Cardiac muscle cell (in vitro differentiated cells and primary cell): ENCODE measurements at places on chromosomes 13 and 19. TPM values are rescaled to one million over a fixed set of nuclear protein-coding genes. Genes with fewer than 3 reads are reported as not detected.

The CEACAM7 gene
- not detected in 2 replicates for total RNA-seq

The KLF5 gene
- total RNA-seq: 0.18 and 0.33 TPM in 2 replicates

The FBXW9 gene
- total RNA-seq: 17.2 and 32.7 TPM in 2 replicates

The IGFL1 gene
- total RNA-seq: not detected in 2 replicates

The KIR2DL3 gene
- not detected in 2 replicates for total RNA-seq

The KIR2DL1 gene
- total RNA-seq: not detected in 2 replicates

The THOP1 gene
- 111 and 126 TPM in 2 replicates for total RNA-seq

The ZFP30 gene
- 24.5 and 27.0 TPM in 2 replicates for total RNA-seq

The ZNF256 gene
- 12.5 and 13.6 TPM in 2 replicates for total RNA-seq

The LHB gene
- 1.8 TPM in 1 of 2 replicates, not detected in the other for total RNA-seq

The C1QTNF9B gene
- total RNA-seq: 0.33 TPM in 1 of 2 replicates, not detected in the other

The PNMA8A gene
- 67.8 and 71.7 TPM in 2 replicates for total RNA-seq

The TSEN34 gene
- 113 and 130 TPM in 2 replicates for total RNA-seq

The ANGPTL8 gene
- 1.5 TPM in 1 of 2 replicates, not detected in the other for total RNA-seq

The ZNF708 gene
- total RNA-seq: 15.2 and 17.1 TPM in 2 replicates

The RFPL4A gene
- total RNA-seq: not detected in 2 replicates

The IL4I1 gene
- total RNA-seq: 0.63 TPM in 1 of 2 replicates, not detected in the other

The IGSF23 gene
- total RNA-seq: not detected in 2 replicates

The DACT3 gene
- total RNA-seq: 115 and 142 TPM in 2 replicates

The DIAPH3 gene
- 2.6 and 5.2 TPM in 2 replicates for total RNA-seq

The PRKCG gene
- total RNA-seq: 0.63 and 4.3 TPM in 2 replicates

The CDX2 gene
- total RNA-seq: not detected in 2 replicates

The IL17D gene
- total RNA-seq: 28.5 and 30.4 TPM in 2 replicates

The CPAMD8 gene
- total RNA-seq: 31.8 and 53.4 TPM in 2 replicates

The TGFBR3L gene
- 0.46 and 3.2 TPM in 2 replicates for total RNA-seq

The ZNF490 gene
- total RNA-seq: 5.0 and 5.7 TPM in 2 replicates

The PMIS2 gene
- not detected in 2 replicates for total RNA-seq

The APC2 gene
- 0.42 and 1.3 TPM in 2 replicates for total RNA-seq

The LGI4 gene
- total RNA-seq: 42.0 and 45.5 TPM in 2 replicates

The BST2 gene
- 69.3 and 166 TPM in 2 replicates for total RNA-seq

The SCGB2B2 gene
- total RNA-seq: 0.27 TPM in 1 of 2 replicates, not detected in the other
